Kidney capillary endothelial cell (primary cell): ENCODE measurements at places on chromosomes 7 and 10.
A peak's percentile ranks its signal among the peaks of the same experiment; 100 is the strongest.

DNA sequence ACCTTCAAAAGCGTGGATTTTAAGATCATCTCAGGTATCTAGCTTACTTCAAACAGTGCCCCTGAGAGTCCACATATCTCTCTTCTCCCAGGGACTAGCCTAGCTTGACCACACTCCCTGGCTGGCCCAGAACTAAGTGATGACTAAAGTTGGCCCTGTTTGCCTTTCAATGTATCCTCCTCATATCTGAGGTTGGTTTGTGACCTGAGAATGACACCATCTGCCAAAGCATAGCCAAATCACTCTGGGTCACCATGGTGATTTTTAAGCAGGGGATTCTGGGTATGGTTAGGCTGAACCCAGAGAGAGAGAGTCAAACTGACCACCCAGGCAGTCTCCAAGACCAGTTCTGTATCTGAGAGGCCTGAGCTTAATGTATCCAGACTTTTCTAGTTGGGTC is 16.2 kb downstream of the CNNM1 start:
- DNase-seq, result no peak

GRCh38 chr10:16835228-16835627 is 18.0 kb upstream of the RSU1 start:
- DNase-seq, result no peak

- no peak for DNase-seq
Measured at GRCh38 chr10:52744057-52744805, 28.4 kb downstream of the MBL2 start.

GRCh38 chr7:128833946-128834325 is 3.7 kb downstream of the FLNC start:
- DNase-seq, result no peak

DNA sequence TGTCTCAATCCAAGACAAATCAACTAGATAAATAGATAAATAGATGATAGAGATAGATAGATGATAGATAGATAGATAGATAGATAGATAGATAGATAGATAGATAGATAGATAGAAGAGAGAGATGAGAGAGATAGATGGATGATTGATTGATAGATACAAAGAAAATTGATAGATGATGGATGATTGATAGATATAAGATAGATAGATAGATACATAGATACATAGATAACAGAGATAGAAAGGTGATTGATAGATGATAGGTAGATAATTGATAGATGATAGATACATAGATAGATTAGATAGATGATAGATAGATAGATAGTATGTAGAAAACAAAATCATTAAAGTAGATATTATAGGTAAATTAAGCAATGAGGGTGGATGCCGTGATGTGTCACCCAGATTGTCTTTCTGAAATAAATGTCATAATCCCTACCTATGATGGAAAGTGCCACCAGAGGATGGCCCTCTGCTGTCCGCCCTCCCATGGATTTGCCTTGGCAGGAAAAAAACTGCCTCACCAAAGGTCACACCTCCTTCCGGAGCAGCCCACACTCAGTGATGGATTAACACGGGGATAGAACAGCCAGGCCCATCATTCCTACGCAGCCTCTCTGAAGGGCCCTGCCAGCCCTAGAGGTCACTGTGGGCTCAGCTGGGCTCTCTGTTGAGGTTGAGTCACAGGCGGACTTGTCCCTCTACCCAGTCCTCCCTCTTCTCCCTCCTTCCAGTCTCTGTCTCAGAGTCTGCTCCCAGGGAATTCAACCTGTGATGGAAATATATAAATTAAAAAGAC is 50.8 kb downstream of the KCNH2 start:
- no peak for DNase-seq

- DNase-seq, result no peak
Measured at GRCh38 chr7:1236132-1236661, 3.5 kb downstream of the UNCX start.

- no peak for DNase-seq
Measured at GRCh38 chr10:132989476-132990415, 47.4 kb upstream of the CFAP46 start.

DNA sequence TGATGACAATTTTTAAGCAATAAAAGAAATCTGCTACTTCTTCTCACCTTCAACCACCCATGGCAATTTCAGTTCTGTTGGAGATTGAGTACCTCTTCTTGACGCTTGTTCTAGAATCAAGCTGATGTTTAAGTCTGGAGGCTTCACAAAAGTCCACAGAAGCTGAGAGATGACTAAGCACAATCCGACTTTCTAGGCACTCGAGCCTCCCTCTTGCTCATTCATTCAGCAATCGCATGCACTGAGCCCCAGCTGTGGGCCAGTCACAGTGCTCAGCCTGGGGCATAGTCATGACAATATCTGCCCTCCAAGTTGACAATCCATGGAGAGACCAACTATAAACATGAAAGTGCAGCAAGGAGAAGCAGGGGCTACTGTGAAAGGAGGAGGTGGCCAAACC is 103.2 kb downstream of the IPMK start:
- DNase-seq, result no peak

- no peak for DNase-seq
Measured at GRCh38 chr7:57328963-57329362, 121.0 kb upstream of the ZNF716 start.

DNA sequence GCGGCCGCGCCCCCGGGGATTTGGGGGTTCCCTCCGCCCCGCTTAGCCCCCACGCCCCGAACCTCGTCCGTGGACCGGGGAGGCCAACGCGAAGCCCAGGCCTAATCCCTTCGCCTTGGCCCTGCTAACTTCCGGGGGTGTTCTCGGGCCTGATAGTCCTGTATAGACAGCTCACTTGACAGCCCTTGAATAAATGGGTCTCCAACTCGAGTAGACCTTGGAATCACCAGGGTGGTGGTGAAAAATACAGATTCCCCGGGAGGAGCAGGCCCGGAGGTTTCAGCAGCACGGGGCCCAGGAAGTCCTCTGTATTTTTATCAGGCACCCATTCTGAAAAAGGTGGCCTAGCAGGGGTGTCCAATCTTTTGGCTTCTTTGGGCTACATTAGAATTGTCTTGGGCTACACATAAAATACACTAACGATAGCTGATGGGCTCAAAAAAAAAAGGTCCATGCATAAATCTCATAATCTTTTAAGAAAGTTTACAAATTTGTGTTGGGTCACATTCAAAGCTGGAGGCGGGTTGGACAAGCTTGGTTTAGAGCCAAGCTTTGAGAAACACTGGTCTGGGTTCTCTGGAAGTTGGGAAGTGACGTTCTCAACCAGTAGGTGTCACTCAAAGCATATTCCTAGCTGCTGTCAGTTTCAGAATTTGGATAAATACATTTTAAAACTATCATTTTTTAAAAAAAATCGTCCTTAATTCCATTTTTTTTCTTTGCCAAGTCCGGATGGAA is 221.7 kb downstream of the PHTF2 start:
- DNase-seq, result peak; percentile 57

GRCh38 chr10:55519264-55519663 is 718.2 kb upstream of the PCDH15 start:
- no peak for DNase-seq

GRCh38 chr7:50795253-50795652 is 12.6 kb upstream of the GRB10 start:
- DNase-seq, result no peak

- no peak for DNase-seq
Measured at GRCh38 chr10:3199488-3199887, 26.9 kb upstream of the PITRM1 start.

DNA sequence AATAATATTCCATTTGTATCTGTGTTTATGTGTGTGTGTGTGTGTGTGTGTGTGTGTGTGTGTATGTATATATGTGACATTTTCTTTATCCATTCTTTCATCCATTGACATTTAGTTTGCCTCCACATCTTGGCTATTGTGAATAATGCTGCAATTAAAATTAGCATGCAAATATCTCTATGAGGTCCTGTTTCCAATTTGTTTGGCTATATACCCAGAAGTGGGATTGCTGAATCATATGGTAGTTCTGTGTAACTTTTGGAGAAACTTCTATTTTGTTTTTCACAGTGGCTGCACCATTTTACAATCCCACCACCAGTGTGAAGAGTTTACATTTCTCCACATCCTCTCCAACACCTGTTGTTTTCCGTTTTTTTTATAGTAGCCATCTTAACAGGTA is 53.1 kb downstream of the CH25H start:
- no peak for DNase-seq

GRCh38 chr10:69209787-69210484 is 10.2 kb upstream of the HKDC1 start:
- no peak for DNase-seq

GRCh38 chr10:91758303-91759146 is 39.7 kb upstream of the TNKS2 start:
- peak; percentile 21 for DNase-seq

- DNase-seq, result no peak
Measured at GRCh38 chr7:148964483-148965267, 63.6 kb downstream of the PDIA4 start.

DNA sequence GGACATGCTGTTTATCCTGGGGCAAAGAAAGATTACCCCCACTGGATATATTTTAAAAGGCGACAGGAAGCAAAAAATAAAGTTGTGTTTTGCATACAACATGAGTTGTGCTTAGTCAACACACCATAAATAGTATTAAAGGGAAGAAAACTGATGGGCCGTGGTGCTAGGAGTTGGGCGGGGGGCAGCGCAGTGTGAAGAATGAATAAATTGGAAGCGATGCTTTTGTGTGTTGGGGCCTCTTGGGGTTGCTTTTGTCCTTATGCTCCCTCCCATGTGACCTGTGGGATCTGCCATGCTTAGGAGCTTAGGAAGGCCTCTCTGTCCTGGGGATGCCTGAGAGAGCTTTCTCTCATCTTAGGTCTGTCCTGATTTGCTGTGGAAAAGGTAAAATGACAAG is 35.0 kb upstream of the AGR3 start:
- DNase-seq, result no peak

- DNase-seq, result no peak
Measured at GRCh38 chr10:72068126-72068765, 20.1 kb downstream of the SPOCK2 start.

GRCh38 chr7:127995156-127995880 is 35.9 kb downstream of the LRRC4 start:
- no peak for DNase-seq

DNA sequence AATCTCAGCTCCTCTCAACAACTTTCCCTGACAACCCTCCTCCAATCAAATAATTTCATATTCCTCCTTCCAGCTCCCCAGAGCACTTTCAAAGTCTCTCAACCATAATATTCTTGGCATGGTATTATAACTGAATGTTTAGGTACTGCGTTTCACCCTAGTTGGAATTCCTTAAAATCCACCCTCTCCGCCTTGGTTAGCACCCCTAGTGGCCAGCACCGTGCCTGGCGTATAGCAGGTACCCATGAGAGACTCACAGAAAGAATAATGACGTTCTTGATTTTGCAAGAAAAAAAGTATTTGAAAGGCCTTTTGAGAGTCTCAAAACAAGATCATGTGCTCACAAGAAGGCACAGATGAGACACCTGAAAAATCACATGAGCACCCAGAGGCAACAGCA is 50.9 kb downstream of the GLI3 start:
- no peak for DNase-seq

DNA sequence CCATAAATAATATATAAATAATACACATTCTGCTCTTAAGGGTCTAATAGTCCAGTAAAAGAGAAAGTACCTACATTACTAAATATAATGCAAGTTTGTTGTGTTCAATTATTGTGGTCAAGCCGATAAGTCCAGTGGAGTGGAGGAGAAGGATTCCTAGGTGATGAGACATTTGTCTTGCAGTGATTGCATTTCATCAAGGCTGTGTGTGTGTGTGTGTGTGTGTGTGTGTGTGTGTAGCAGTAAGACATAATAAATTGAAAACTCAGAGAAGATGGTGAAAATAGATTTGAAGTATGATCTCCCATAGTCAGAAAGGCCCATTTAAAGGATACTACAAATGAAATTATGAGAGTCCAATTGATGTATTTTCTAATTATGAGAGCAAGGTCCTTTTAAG is 192.5 kb upstream of the SEMA3C start:
- DNase-seq, result peak; percentile 37

- no peak for DNase-seq
Measured at GRCh38 chr10:94858005-94858404, 80.5 kb upstream of the CYP2C9 start.

GRCh38 chr10:103224133-103224532 is 21.6 kb upstream of the RPEL1 start:
- DNase-seq, result no peak

GRCh38 chr7:91263384-91264045 is 718 bp upstream of the FZD1 start:
- peak; percentile 40 for DNase-seq

DNA sequence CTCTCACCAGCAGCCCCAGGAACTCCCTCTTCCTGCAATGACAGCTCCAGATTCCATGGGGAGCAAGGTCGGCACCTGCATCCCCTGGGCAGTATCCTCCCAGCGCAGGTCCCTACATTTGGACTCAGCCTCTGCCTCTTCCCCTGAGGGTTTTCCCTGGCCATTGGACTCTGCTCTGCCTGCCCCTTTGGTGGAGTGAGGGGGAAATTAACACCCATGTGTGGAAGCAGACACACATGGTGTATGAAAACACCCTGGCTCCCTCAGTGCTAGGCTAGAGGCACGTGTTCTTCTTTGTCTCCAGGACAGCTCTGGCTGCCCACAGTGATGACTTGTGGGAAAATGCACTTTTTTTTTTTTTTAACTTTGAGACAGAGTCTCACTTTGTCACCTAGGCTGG is 8.4 kb downstream of the PRF1 start:
- DNase-seq, result no peak

DNA sequence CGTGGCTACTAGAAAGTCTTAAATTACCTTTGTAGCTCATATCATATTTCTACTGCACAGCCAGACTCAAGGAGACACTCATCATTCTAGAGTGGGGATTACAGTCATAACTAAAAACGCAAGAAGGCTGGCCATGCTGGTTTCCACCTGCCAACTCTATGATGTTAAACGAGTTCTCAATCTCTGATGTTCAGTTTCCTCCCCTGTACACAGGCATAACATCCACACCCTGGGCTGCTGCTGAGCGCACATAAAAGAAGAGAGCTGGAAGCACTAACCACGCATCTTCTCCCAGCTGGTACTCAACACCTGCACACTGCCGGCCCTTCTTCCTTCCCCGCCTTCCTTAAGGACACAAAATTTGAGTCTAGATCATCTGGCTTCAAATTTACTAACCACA is 60.5 kb downstream of the SORBS1 start:
- DNase-seq, result no peak

DNA sequence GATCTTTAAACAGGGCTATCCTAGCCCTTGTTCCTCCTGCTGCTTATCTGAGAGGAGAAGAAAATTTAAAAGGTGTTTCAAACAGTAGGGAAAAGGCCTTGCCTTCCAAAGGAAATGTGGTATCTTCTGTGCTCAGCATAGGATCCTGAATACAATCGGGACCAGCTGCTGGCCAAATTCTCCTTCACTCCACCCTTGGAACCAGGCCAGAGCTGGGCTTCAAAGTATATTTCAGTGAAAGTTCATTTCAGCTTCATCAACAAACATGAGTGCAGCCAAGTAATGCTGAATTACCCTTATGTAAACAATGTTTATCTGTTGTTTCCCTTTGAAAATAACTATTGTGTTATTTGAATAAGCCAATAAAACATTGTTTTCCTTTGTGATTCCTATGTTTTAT is 146.5 kb upstream of the MEOX2 start:
- no peak for DNase-seq

DNA sequence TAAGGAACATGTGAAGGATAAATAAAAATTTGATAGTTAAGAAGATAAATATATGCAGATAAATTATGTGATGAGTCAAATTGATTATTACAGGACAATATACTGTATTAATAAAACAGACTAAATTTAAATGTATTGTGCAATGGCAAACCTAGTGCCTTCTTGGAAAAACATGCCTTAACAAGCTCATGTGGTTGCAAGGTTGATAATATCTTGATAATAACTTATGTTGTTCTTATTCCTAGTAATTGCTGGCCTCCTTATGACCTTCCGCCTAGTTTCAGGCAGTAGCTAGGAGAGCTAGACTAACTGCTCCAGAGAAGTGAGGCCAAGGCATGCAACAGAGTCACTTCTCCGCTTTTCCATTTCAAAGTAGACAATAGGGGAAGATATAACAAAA is 7.6 kb upstream of the RAB11FIP2 start:
- DNase-seq, result no peak
